Lung microvascular endothelial cell (primary cell): ENCODE measurements at places on chromosomes 3 and 15. TPM values are rescaled to one million over a fixed set of nuclear protein-coding genes. Genes with fewer than 3 reads are reported as not detected.
A peak's percentile ranks its signal among the peaks of the same experiment; 100 is the strongest.

The AHSG gene
- total RNA-seq, result not detected in 2 replicates

The LINGO1 gene
- under 0.01 and 0.22 TPM in 2 replicates for total RNA-seq

The PCOLCE2 gene
- total RNA-seq, result not detected in 2 replicates

The TRIM42 gene
- total RNA-seq, result not detected in 2 replicates

The SLC28A2 gene
- not detected in 2 replicates for total RNA-seq

The ADAMTS17 gene
- 0.22 and 0.40 TPM in 2 replicates for total RNA-seq

The GOLGA6L24 gene
- total RNA-seq, result not detected in 2 replicates

The XYLB gene
- 1.3 and 1.8 TPM in 2 replicates for total RNA-seq

The FAM81A gene
- not detected in 2 replicates for total RNA-seq

The NCEH1 gene
- total RNA-seq, result 3.2 and 5.0 TPM in 2 replicates

DNA sequence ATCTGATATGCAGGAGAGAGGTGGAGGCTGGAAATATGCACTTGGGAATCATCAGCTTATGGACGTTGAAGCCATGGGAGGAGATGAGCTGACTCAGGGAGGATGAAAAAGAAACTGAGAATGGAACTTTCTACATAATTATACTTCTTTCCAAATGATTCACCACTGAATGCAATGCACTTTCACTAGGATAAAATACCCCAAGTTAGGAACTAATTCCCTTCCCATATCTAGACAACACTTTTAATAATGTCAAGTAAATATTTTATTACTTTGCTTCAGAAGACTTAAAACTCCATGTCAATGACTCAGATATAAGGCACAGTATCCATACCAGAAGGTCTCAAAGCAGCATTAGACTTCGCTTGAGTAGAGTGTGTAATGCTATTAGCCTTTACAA, 24.2 kb downstream of the NPTN start:
- DNase-seq, result no peak

DNA sequence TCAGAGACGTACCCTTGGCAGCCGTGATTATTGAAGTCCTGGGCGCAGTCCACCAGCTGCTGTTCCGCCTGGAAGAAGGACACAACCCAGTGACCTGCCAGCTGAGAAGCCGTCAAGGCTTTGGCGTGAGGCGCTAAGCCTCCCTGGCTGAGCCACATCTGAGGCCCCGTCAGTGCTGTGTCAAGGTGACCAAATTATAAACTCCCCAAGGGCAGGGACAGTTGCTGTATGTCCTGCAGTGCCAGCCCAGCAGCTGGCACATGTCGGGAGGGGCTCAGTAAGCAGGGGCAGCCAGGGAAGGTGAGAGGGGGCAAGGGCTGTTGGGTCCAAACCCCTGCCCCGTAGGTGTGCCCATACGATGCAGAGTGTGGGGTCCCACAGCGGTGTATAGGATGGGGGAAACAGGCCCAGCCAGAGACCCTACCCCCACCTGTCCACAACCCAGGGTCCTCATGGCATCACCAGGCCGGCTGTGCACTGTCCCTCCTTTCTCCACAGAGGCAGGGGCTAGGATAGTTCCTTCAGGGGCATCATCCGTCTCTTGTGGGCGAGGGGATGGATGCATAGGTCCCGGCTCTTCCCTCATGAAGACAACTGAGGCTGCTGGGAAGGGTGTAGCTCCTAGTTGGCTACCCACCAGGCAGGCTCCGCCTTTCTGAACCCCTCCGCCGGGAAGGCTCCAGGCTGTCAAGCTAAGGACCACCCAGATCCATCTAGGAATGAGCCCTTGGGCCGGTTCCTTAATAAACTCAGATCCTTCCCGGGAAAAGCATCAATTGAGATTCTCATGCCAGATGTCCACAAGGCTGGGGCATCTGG, 13.2 kb downstream of the CTSH start:
- no peak for DNase-seq

DNA sequence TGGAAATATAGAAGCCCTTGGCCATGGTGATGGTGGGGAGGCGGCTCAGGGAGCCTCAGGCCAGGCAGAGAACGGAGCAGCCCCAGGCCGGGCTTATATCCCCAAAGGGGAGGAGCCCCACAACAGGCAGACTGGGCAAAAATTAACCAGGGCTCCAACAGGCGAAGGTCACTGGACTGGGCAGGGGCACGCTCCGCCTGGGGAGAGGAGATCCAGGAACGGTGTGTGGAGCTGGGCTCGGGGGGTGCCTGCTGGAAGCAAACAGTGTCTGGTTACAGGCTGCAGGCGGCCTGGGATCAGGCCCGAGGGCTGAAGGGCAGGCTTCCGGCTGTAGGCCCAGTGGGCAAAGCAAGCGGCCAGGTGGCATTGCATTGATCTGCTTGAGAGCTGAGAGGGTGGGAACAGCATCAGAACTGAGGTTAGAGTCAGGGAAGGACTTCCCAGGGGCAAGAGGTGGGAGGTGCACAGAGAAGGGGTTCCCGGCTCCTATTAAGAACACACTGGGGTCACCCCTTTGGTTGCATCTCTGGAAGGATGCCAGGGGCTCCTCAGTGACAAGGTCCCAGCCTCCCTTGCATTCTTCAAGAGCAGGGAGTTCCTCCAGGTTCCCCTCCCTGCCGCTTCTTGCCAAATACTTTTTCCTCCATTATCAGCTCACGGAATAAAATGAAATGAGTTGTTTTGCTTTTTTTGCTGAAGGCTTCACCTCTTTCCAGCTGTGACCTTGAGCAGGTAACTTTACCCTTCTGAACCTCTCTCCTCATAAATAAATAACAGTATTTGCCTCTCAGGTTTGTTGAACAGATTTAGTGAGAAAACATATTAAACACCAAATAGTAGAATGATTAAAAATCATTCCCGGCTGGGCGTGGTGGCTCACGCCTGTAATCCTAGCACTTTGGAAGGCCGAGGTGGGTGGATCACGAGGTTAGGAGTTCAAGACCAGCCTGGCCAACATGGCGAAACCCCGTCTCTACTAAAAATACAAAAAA, 7.8 kb downstream of the ANPEP start:
- no peak for DNase-seq

GRCh38 chr3:122451371-122451770, 35.5 kb upstream of the WDR5B start:
- no peak for DNase-seq

DNA sequence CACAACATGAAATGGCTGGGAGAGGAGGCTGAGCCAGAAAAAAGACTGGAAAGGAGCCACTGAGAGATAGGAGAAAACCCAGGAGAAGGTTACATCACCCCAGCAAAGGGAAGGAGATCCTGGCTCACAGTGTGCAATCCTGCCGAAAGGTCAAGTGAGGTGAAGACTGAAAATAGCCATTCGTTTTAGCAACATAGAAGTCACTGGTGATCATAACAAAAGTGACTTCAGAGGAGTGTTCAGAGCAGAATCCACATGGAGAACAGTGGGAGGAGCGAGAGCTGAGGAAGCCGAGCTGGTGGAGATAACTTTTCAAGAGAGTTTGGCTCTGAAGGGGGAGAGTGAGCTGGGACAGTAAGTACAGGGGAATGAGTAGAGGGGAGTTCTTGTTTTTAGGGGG, 5.4 kb upstream of the HEG1 start:
- DNase-seq, result no peak

DNA sequence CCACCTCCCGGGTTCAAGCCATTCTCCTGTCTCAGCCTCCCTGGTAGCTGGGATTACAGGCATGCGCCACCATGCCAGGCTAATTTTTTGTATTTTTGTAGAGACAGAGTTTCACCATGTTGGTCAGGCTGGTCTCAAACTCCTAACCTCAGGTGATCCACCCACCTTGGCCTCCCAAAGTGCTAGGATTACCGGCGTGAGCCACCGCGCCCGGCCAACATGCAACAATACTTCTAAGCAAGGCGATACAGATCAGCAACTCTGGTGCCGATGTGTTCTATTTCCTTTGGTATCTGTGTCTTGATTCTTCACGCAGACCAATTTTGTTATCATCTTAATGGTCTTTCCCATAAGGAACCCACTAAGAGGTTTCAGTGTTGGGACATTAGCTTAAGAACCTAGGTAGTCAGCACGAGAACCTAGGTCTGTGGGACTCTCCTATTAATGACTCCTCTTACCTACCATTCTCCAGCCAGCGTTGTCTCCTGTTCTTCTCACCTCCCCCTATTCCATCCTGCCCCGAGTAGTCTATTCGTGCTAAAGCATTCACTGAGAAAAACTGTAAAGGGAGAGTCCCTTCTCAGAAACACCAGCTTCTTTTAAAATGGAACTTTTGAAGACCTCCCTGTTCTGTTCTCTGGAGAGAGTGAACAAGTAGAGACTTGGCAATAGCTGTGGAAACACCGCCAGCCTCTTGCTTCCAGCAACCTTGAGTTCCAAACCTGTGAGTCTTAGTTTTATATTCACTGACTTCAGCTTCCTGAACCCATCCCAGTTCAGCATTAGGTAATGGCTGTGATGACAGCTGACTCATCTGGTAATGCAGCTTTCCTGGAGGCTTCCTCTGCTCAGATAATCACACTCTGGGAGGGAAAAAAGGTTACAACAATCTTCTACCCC, 61.2 kb downstream of the TSC22D2 start:
- DNase-seq, result peak; percentile 53

DNA sequence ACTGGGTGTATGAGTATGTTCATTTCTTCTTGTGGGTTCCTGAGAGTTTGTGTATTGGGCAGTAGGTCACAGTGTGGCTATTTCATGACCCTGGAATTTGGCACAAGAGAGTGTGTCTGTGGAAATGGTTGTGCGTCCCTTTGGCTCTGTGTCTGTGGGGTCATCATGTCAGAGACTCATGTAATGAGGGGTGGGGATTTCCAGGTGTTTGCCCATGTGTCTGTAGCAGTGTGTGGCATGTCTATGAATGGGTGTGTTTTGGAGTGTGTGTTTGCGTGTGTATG, 1.3 kb upstream of the GATA2 start:
- no peak for DNase-seq

GRCh38 chr3:24136624-24137310, 191.7 kb downstream of the NR1D2 start:
- no peak for DNase-seq

GRCh38 chr3:11363715-11364114, 91.5 kb downstream of the ATG7 start:
- DNase-seq, result no peak

- DNase-seq, result peak; percentile 29
These were observed 89.0 kb upstream of the FNDC3B start for GRCh38 chr3:171950373-171950772.

GRCh38 chr3:33318710-33319380, 41.6 kb downstream of the FBXL2 start:
- peak; percentile 18 for DNase-seq

- DNase-seq, result peak; percentile 71
These were observed 131.6 kb downstream of the AQP9 start for GRCh38 chr15:58269455-58270414.

GRCh38 chr15:47870956-47871625, 153.8 kb downstream of the SEMA6D start:
- DNase-seq, result no peak

GRCh38 chr3:127915937-127916493, 983 bp downstream of the KBTBD12 start:
- no peak for DNase-seq

DNA sequence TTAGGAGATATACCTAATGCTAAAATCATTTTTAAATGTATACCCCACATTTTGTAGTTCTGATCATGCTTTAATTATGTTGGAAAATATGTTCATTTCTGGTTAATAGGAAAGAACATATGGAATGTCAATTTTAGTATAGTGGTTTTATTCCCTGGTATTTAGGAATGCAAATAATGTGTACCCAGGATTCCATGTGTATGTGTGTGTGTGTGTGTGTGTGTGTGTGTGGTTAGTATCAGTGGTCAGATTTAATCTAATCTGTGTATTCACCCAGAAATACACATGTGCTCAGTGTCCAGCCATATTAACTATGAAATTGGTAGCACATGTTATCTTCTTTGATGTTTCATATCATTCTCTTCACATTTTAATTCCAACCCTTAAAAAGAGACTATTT, 233.5 kb upstream of the DCBLD2 start:
- DNase-seq, result no peak

DNA sequence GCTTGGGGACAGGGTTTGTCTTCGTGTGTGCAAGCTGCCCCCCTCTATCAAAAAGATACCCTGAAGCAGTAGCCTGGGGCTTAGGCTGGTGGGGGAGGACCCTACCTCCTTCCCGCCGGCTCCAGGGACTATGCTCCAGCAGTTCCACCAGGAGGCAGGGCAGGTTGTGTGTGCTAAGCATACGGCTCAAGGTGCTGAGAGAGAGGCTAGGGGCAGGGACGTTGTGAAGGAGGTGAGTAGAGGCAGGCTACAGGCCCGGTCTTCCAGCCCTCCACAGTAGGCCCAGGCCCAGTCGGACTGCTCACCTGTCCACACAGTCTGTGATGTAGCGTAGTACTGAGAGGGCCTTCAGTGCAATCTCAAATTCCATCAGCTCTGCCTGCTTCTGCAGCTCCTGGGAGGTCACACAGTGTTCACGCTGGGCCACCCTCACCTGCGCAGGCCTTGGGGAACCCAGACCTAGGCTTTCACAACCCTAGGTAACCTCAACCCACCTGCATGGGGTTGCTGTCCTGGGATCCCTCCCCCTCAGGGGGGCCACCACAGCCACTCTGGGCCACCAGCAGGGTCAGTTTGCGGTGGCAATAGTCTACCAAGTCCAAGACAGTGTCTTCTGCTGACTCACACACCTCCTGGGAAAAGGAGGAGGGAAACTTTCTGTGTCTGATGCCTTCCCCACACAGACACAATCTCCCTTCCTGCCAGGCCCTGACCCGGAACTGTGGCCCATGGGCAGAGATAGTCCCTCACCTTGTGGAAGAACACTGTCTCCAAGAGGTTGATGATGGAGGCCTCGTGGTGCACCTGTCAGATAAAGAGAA, 2.4 kb upstream of the RASSF1 start:
- no peak for DNase-seq

- DNase-seq, result no peak
These were observed 108.2 kb downstream of the TP63 start for GRCh38 chr3:189739378-189739777.

DNA sequence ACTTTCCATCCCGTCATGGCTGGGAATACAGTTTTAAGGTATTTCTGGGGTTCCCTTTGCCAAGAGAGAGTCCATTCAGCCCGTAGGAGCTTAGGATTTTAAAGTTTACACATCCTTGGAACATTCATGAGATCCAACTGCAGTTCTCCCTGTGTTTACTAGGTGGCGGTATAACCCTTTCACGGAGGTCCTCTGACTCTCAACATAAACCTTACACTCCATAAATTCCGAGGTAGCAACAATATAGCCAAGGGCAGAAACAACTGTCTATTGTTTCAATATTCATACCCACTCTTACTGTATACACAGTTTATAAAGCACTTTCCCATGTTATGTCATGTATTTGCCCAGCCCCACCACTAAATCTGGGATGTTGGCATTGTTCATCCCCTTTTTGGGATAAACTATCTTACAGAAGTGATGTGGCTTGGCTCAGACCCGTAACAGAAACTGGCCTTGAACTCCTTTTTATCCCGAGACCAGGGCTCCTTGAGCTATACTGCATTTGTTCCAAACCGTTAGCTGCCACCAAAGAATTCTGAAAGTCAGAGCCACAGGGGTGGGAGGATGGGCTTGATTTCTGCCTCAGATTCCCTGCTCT, 69.2 kb upstream of the COL6A5 start:
- DNase-seq, result peak; percentile 65

GRCh38 chr15:75148280-75148679, 53.4 kb upstream of the C15orf39 start:
- DNase-seq, result no peak

DNA sequence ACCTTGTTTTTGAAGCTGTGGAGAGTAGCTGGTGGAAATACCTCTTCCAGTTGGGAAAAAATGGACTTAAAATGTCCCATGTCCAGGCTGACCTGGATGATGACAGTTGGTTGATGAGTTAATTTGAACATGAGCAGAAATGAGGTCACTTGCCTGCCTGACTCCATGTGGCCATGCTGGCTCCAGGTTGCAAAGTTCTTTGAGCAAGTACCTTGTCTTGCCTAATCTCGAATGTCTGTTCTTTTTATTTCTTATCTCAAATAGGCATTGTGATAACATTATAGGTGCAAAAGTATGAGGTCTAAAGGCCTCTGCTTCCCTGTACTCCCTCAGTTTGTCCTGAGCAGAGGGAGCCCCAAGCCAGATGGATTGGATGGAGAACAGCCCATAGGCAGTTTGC, 9.0 kb downstream of the MAPKBP1 start:
- no peak for DNase-seq
